ENCODE measurements at places on chromosomes 12 and 14. TPM values are rescaled to one million over a fixed set of nuclear protein-coding genes. Genes with fewer than 3 reads are reported as not detected.

GRCh38 chr14:61525293-61526011, 169.9 kb upstream of the HIF1A start:
- DNase-seq, result no peak

The KRT71 gene
- not detected for total RNA-seq

The KSR2 gene
- 1.1 TPM for total RNA-seq

The SLCO1B1 gene
- not detected for total RNA-seq

The ACSM4 gene
- not detected for total RNA-seq

DNA sequence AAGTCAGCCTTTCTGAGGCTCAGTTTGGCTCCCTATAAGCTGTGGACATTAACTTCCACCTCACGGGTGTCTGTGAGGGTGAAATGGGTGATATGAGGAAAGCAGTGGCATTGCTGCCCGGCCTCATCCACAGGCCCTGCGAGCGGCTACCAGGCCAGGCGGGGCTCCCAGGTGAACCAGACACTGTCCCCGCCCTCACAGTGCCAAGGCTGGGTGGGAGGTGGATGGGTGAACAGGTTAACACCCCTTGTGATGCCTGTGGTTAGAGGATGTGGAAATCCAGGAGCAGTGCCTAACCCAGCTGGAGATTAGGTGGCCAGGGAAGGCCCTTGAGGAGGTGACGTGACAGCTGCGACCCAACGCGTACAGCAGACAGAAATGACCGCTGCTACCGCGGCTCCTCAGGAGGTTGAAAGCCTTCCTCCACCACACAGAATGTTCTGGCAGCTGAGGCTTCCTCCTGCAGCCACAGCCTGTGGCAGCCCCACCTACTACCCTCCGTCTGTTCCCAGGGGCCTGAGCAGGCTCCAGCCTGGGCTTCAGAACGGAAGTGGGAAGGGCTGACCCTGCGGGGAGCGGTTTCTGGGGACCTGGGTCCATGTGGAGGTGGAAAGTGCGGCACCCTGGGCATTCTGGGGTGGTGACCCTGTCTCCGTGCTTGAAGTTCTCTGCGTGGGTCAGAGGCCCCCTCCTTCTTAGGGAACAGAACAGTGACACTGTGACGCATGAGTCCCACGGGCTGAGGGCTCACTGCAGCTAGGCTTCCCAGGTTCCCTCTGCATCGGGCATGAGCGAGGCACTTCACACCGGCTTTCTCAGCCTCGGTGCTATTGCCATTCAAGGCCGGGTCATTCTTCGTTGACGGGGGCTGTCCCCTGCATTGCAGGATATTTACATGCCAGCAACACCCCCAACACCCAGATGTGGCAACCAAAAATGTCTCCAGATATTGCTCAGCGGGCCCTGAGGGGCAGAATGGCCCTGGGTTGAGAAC, 9.7 kb downstream of the MMAB start:
- DNase-seq, result no peak

The HOXC9 gene
- total RNA-seq, result not detected

DNA sequence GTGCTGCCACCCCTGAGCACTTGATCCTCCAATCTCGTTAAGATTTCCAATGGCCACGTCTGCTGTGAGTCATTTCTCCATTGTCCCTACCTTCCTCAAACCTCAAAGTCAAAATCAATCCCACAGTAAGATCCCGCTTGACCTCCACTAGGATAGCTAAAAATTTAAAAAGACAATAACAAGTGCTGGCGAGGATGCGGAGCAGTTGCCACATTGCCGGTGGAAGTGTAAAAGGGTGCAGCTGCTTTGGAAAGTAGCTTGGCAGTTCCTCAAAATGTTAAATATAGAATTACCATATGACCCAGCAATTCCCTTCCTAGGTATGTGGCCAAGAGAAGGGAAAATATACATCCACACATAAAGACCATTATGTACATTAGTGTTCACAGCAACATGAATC, 9.5 kb upstream of the BCL7A start:
- DNase-seq, result no peak

DNA sequence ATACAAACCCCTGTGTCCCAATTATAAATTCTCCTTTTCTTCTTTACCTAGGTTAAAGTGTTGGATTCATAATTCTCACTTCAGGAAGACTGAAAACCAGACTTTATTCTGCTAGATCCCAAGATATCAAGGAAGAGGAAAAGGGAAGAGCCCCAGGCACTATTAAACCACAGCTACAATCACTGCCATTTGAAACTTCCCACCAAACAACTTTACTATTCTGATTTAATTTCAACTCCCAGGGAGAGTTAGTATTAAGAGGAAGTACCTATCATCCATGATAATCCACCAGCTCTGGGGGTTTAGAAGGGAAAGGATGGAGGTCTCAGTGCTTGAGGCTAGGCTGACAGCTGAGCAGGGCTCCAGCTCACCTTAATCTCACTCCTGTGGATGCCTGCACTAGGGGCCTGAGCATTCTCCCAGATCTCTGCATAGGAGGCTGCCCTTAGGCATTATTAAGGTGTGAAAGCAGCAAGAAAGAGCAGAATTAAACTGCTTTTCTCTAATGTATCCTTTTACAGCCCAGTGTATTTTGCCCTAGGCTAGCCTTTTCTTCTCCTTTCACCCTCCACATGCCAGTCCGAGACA, 52.9 kb downstream of the MYF5 start:
- no peak for DNase-seq

DNA sequence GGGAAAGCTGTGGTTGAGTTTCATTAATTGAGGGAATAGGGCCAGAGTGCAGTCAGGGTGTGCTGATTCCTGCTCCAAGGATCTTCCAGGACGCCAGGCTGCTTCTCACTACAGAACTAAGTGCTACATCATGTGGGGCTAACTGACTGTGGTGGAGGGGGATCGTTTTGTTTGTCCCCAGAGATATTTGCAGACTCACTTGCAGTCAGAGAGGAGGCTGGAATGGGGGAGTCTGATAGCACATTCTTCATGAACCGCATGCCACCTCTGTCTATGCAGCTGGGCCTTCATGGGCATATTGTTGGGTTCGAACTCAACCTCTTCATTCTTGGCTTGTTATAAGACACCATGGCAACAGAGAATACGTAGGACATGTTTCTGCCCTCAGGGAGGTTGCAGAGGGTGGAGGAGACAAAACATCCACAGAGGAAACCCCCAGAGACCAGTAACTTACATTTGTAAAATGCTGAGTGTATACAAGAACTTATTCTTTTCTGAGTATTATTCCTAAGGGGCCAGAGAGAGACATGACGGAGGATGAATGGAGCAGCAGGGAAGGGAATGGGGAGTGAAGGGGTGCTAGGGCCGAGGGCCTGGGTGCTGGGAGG, 13.0 kb downstream of the KRT7 start:
- DNase-seq, result no peak

The KCNK10 gene
- total RNA-seq, result 1.2 TPM

- DNase-seq, result no peak
Observed at GRCh38 chr12:40647651-40648050, 44.6 kb upstream of the CNTN1 start.

DNA sequence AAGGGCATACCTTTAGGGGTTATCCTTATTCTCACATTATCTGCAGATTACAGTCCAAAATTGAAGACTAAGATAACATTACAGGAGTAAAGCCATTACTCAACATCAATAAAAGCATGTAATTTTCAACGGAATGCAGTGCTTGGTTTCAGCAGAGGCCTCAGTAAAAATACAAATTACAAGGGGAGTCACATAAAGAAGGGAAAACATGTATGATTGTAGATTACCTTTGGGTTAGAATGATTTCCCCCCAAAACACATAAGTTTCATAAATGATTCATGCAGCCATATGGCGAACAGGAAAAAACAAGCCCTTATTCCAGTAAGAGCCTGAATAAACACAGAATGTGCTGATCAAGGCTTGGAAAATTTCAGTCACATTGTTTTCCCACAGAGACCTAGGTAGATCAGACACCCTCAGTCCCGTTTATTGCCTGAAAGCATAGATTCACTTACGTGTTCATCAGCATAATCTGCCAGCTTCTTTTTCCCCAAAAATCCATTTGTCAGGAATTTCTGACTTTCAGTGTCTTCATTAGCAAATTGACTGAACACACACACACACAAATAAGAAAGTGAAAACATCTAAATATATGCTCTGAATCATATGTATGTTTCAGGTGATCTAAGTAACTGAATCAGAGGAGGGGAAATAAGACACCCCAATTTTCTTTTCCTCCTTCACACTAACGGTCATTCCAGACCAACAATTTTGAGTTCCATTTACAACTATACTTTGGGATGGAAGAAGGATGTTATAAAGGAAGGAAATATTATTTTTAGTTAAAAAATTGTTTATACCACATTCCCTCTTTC, 37.5 kb downstream of the SLC38A4 start:
- DNase-seq, result no peak

The FAR2 gene
- 0.98 TPM for total RNA-seq

DNA sequence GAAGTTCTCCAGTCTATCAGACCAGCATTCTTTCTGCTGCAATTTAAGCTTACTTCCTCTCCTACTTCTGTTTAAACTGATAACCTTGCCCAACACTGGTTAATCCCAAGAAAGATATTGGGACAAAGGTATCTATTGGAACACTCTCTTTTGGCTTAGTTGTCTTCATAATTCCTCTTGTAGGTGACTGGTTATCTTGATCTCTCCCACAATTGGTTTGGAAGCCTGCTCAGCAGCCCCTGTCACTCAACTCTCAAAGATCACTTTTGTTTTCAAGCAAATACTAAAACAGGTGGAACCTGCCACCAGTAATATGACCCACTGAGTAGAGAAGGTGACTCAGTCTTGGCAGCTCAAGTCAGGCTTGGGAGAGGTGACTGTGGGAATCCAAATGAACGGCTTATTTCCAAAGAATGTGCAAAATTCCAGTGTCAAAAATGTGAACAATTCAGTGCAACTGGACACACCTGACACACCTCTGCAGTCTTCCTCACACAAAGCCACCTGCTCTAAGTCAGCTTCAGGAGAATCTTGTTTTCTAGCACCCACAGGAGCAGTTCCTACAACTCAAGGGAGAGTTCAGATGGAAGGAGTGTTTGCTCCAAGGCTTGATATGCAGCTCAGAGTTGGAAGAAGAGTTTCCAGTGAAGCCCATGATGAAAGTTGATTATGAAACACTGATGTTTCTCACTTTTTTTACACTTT, 83.2 kb upstream of the SLC38A2 start:
- peak; percentile 40 for DNase-seq

The NFATC4 gene
- total RNA-seq, result 12.8 TPM

DNA sequence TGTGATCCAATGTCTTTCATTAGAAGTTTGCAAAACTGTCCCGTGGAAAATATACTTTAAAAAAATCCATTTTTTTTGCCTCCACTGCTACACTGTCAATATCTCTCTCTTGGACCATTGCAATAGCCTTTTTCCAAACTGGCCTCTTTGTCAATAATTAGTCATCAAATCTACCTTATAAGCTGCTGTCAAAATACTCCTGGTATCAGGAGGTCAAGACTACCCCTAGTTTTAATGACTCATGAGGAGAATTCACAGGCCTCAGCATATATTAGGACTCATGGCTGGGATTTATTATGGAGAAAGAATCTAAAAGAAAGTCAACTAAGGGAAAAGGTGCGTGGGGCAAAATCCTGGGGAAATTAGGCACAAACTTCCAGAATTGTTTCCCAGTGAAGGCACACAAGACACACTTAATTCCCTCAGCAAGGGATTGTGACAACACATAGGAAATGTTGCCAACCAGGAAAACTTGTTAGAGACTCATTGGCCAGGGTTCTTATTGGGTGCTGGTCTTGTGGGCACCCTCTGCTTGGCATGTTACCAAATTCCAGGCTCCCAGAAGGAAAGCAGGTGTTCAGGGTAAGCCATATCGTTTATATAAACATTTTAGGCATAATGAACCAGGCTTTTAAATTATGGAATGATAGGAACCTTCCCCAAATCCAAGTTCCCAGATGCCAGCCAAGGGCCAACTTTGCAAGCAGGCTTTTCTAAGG, 56.1 kb downstream of the TMEM117 start:
- DNase-seq, result no peak

DNA sequence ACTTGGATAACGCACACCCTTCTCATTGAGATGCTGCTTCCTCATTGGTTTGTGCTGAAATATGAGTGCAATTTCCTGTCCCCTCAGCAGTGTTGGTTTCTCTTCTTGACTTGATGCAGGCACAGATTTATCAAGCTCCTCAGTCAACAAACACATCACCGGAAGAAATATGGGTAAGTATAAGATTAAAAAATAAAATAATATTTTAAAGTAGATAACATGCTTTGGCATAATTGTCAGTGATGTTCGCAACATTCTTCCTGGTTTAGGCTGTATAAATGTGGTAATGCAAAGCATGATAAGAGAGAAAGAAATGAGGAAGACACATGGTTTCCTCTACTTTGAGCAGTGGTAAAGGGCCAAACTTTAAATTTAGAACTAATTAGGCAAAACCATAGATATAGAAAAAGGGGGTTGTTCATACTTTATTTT, at the start of gene GPR65:
Gene GPR65, plus strand, starts transcription at position 86 of the 432 bp plus-strand sequence. CDS start 5,713 bp downstream, outside the sequence.
- DNase-seq, result no peak

The FLRT2 gene
- total RNA-seq, result 82.5 TPM

GRCh38 chr14:89721956-89722355, 232.6 kb downstream of the EFCAB11 start:
- DNase-seq, result no peak

DNA sequence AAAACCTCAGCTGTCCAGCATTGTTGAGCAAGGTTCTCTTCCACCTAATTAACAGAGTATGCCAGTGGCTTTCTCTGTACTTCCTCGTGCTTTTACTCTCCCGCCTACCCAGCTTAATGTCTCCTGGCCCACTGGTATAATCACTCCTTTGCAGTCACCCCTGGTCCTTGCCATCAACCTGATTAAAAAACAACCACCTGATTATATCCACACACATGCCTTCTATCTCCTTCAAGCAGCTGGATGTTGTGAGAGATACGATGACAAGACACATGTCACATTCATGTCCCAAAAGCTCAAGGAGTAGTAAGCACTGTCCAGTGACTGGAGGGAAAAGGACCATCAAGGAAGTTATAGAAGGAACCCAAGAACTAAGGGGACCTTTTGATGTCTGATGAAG, 241.3 kb upstream of the GRIP1 start:
- no peak for DNase-seq

- no peak for DNase-seq
Observed at GRCh38 chr12:42957136-42957535, 367.6 kb upstream of the PRICKLE1 start.
